ENCODE measurements at places on chromosomes 2 and 18. TPM values are rescaled to one million over a fixed set of nuclear protein-coding genes. Genes with fewer than 3 reads are reported as not detected.

DNA sequence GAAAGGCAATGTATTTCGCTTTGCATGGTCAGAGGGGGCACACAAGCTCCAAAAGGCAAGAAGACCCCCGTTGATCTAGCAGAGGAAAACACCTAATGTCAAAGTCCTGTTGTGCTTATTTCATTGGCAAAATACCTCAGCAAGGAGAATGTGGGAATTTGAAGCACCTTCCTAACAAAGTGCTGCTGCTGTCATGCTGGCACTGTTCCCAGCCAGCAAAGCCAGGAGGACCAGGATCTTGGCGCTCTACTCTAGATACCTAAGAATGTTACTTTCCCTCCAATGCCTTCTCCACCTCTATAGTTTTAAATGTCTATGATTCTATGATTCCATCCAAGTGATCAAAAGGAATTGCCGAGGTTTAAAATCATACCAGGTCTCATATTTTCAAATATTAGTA lies 867.9 kb upstream of the POU3F3 start:
- no peak for DNase-seq

DNA sequence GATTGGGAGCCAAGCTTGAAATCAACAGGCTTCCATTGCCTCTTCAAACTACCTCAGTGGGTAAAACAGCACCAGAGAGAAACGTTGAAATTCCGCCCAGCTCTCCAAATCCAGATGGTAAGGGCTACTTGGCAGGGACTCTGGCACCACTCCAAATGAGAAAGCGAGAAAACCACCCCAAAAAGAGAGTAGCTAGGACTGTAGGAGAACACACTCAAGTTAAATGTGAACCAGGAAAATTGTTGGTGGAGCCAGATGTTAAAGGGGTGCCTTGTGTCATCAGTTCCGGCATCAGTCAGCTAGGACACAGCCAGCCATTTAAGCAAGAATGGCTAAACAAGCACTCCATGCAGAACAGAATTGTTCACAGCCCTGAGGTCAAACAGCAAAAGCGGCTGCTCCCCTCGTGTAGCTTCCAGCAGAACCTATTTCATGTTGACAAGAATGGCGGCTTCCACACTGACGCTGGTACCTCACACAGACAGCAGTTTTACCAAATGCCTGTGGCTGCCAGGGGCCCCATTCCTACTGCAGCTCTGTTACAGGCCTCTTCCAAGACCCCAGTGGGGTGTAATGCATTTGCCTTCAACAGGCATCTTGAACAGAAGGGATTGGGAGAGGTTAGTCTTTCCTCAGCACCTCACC lies 167.3 kb downstream of the ASXL3 start:
- no peak for DNase-seq

The GRB14 gene
- 4.2 TPM for polyA plus RNA-seq

DNA sequence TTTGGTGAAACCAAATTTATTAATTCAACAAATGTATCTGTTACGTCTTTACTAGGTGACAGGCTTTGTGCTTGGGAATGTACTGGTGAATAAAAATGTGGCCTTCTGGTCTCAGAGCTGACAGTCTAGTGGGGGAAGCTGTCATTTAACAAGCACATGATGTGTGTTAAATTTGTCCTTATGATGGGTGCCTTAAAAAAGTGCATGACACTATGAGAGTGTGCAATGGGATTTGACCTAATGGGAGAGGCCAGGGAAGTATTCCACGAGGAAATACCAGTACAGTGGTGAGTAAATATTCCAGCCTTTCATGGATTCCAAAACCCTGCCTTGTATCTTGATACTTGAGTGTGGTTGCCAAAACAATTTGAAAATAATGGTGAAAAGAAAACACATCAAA lies 308.9 kb downstream of the PLCL1 start:
- DNase-seq, result no peak

- DNase-seq, result no peak
These were observed 246.1 kb downstream of the BCL2 start for GRCh38 chr18:63073481-63073880.

GRCh38 chr2:121055501-121055900 lies 229.5 kb downstream of the TFCP2L1 start:
- no peak for DNase-seq

DNA sequence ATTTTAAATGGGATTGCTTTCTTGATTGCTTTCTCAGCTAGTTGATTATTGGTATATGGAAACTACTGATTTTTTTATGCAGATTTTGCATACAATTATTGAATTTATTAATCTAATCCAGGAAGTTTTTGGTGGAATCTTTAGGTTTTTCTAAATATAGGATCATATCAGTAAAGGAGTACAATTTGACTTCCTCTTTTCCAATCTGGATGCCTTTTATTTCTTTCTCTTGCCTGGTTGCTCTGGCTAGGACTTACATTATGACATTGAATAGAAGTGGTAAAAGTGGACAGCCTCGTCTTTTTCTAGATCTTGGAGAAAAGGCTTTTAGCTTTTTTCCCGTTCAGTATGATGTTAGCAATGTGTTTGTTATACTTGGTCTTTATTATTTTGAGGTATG lies 51.3 kb downstream of the OTX1 start:
- no peak for DNase-seq

The TGIF1 gene
- 187 TPM for polyA plus RNA-seq

DNA sequence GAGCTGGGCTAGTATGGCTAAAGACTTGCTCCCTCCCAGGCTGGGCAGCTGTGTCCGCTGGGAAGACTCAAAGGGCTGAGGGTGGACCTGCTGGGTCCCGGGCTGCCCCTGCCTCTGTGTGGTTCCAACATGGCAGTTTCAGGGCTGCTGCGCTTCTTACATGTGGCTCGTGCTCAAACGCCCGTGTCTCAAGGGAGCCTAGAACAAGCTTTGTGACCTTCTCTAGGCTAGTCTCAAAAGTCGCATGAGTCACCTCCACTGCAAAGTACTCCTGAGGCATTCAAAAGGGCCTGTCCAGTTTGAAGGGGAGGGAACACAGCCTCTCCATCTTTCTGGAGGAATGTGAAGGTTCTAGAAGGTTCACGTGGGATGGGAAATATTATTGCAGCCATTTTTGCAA lies 44.7 kb upstream of the RAB31 start:
- no peak for DNase-seq

The LHCGR gene
- not detected for polyA plus RNA-seq

DNA sequence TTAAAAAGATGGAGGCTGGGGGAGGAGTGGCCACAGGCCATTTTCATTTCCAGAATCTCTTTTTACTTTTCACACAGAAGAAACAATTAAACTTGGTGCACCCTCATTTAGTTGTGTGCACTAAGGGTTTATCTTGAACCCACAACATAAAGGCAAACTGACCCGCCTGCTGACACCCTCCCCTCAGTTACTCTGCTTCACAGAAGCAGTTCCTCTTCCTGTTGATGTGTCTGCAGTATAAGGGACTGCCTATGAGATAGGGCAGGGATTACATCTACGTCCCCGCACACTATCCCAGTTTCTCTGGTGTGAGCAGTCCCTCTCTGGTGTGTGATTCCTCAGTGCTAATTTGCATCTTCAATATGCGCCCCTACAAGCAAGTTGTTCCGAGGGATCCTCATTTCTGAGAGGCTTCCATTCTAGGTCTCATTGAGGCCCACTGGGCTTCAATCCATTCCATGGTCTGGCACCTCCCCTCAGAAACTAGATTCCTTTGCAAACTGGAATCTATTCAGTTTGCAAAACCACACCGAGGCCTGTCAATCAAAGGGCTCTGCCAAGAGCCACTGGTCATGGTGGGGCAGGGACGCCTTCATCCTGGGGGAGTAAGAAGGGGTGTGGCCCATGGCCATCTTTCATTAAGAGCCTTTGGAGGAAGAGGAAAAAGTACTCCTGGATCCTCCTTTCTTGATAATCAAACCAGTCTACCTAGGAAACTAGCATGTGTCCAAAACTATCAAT lies 12.3 kb downstream of the CREG2 start:
- no peak for DNase-seq

GRCh38 chr2:182949052-182949451 lies 82.6 kb upstream of the FRZB start:
- no peak for DNase-seq

DNA sequence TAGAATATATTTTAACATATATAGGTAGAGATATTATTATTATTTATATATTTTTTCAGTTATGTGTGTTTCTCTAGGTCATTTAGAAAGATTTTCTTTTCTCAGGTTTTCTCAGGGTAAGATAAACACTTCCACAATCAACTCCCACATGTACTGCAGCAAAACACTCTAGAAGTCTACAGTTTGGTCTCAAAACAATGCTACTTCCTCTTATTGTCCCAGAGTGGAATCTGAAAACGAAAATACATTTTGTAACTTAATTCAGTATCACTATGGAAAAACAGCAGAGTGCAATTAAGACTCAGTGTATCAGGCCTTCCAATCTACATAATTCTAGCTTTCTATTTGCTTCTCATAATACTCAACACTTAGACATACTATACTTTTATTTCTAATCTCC lies 190.1 kb upstream of the SLC35G4 start:
- DNase-seq, result no peak

The PIEZO2 gene
- polyA plus RNA-seq, result 0.08 TPM

- DNase-seq, result no peak
These were observed 68.7 kb upstream of the EDAR start for GRCh38 chr2:109057686-109058085.

The PROM2 gene
- polyA plus RNA-seq, result 16.8 TPM

- no peak for DNase-seq
These were observed 205.3 kb upstream of the ST6GAL2 start for GRCh38 chr2:107091163-107091864.

DNA sequence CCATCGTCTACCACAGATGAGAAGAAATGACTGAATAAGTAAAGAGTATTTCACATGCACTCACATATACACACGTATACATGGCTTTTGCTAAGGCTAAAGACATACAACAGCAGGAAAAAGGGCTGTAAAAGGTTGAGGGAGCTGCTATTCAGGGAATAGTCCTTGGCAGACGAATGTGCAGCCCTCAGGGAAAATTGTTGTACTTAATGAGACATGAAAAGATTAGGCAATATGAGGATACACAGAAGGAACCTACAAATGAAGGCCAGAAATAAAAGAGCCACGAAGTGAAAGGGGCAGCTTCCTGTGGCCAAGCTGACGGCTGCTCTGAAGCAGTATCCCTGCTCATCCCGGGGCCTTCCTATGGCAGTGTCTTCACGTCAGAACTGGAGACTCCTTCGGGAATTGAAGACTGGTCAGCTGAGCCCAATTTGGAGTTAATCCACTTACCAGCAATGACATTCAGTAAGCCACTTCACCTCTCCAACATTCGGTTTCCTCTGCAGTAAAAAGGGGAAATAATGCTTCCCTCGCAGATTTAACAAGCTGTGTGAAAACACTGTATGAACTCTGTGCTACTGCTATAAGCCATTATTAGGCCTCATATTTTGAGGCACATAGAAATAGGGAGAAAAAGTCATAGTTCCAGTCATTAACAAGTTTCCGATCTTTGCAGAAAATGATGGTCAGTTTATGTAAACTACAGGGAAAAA lies 221.8 kb downstream of the STK39 start:
- DNase-seq, result no peak

The FOXI3 gene
- 0.02 TPM for polyA plus RNA-seq

The CPLX4 gene
- not detected for polyA plus RNA-seq

DNA sequence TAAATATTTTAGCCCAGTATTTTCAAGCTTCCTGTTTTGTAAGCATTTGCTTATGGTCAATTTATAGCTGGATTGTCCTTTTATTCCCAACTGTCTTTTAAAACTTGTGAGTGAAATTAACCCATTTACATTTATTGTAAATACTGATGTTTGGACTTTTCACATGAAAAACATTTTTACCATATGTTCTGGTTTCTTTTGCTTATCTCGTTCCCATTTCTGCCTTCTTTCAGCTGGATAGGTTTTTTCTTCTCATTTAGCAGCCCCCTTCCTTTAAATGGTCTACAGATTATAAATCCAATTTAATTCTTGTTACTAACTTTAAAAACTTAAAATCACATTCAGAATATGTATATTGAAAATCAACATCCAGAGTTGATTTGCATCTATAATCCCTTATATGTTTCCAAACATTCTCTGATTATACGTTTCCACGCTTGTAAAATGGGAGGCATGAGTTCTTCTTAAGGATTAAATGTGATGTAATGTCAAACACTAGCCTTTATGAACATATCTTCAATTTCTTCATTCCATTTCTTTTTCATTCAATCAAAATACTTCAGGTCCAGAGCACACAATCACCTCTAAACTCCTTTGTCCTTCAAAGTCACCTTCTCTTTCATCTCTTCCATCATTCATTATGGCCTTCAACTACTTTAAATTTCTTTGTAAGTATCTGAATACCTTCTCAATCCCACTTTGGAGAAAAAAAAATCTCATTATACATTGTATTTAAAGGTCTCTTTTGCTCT lies 1.1 kb upstream of the KDM3A start:
- no peak for DNase-seq

The DSG2 gene
- 117 TPM for polyA plus RNA-seq

DNA sequence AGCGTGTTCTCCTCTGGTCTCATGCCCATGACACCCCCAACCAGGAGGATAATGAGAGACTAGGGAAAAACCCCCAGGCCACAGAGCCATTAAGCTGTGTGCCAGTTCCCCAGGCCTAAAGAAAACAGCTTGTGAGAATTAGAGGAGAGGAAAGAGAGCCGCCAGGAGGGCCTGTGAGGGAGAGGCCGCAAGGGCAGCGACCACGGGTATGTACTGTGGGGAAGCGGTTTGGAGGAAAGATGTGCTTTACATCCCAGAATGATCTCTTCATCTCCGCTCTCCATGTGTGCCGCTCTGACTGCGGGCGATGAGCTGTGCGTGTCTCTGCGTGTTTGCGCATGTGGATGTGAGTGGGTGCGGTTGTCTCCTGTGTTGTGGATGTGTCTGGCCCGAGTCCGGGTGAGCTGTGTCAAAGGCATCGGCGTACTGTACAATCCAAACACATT lies 82.9 kb downstream of the DYSF start:
- peak; percentile 49 for DNase-seq

- DNase-seq, result no peak
These were observed 56.4 kb upstream of the FMNL2 start for GRCh38 chr2:152278526-152278925.

DNA sequence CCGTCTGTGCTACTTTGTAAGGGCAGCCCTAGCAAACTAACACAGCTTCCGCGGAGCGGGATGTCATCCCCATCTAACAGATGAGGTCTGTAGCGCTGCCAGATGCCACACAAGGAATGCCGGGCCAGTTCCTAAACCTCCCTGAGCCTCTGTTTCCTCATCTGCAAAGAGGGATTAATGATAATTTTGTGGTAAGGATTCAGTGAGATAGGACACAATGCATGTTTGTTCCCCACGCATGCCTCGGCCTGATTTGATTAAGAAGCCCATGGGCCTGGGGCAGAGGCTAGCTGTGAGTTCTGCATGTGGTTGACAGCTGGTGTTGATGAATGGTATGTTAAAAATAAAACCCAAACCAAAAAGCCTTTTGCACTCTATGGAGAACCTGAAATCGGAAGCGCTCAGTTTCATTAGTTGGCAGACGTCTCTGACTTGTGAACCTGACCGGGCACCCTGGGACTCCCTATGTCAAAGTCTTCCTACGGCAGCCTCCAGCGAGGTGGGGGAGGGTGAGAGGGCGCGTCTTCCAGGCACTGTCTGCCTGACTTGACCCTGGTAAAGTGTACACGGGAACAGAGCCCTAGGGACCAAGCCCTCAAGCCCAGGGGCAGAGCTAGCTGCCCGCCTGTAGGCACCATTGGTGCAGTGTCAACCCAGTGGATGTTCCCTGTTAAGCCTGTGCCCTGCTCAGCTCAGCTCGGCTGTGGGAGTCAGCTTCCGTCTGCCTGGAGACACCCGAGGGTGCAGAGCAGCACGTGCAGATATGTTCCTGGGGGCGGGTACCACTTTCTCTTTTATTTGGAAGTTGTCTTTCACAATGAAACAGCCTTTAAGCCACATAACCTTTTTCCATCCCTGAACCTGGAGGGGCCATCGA lies 14.8 kb upstream of the INHBB start:
- DNase-seq, result no peak

GRCh38 chr2:64228918-64229317 lies 84.7 kb upstream of the PELI1 start:
- no peak for DNase-seq
